ENCODE measurements at places on chromosomes 12 and 14. TPM values are rescaled to one million over a fixed set of nuclear protein-coding genes. Genes with fewer than 3 reads are reported as not detected.

The NKX2-1 gene
- not detected for total RNA-seq

The SRRM4 gene
- 0.13 TPM for total RNA-seq

The DHH gene
- total RNA-seq: 1.1 TPM

DNA sequence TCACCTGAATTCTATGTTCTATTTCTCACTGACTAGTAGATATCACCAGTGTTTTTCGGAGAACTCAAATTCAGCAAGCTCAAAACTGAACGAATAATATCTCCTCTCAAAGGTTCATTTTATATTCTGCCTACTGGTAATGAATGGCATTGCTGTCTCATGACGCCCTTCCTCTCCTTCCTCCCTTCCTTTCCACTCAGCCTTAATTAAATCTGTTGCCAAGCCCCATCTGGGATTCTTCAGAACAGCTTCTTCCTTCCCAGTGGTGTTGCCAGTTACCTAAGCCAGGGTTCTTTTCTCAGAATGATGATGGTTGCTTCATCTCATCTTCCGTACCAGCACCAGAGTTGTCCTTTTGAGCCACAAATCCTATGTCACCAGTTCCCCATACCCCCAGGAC, 143.2 kb downstream of the SYNE2 start:
- DNase-seq: no peak

- DNase-seq: peak; percentile 15
Observed at GRCh38 chr14:35747379-35747778, 61.7 kb downstream of the RALGAPA1 start.

DNA sequence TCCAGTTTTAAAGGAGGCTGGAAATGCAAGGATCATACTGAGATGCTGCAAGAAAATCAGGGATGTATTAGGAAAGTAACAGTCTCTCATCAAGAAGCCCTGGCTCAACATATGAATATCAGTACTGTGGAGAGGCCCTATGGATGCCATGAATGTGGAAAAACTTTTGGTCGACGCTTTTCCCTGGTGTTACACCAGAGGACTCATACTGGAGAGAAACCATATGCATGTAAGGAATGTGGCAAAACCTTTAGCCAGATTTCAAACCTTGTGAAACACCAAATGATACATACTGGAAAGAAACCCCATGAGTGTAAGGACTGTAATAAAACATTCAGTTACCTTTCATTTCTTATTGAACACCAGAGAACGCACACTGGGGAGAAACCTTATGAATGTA, 24.5 kb downstream of the ZNF891 start:
- DNase-seq: no peak

DNA sequence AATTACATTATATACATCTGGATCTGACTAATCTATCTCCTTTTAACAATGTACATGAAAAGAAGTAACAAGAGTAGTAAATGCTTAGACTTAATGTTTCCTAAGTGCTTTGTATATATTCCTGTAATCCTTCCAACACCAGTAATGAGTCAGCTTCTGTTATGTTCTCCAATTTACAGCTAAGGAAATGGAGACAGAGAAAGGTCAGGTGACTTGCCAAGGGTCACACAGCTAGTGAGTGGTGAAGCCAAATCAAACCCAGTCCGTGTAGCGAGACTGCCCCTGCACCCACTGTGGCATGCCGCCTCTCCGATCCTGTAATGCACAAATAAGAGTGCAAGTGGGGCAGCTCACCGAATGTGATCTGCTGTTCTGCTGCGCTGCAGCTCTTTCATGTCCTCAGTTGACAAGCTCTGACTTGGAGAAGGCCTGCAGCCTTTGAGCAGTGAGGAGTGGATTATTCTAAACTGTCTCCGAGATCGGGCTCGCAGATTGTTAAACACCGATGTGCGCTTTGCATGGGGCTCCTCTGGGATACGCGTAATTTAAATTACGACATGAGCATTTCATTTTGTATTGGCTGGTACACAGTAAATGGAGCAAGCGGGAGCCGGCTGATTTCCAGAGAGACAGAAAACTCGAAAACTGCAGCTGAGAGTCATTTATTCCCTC, 65.1 kb upstream of the KTN1 start:
- peak; percentile 77 for DNase-seq

All from muscle of leg (tissue), 16 donors.